ENCODE measurements at places on chromosomes 3 and 15. TPM values are rescaled to one million over a fixed set of nuclear protein-coding genes. Genes with fewer than 3 reads are reported as not detected.

- DNase-seq, result no peak
These were observed 117.9 kb downstream of the SYNPR start for GRCh38 chr3:63395960-63396359.

The C2CD4A gene
- polyA plus RNA-seq, result 0.38 TPM

DNA sequence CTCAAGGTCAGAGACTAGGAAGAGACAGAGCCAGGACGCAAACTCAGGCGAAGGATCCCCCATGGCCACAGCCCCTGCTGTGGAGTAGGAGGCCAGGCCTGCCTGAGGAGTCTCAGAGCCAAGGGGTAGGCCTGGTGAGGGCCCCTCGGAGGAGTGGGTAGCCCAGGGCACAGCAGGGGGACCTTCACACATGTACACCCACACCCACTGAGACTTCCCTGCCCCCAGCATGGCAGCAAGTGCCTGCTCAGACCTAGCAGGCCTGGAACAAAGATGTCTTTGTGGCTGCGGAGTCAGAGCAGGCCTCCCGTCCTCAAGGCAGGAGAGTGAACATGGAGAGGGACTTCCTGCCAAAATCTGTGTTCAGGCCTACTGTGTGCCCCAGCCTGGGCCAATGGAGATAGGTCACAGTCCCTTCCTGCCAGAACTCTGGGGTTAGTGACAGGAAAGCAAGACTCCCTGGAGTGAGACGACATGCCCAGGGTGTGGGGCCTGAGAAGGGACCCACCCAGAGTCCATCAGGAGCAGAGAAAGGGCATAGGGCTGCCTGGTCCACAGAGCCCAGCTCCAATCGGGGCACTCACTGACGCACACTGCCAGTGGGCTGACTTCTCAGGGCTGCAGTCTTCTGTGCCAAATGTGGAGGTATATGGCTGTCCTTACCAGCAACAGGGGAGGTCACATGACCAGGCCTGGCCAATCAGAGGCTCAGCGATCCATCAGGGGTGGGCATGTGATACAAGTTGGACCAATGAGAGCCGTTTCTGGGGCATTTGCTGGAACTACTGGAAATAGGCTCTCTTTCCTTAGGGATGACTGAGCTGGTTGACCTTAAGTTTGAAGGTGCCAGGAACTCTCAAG lies 2.3 kb downstream of the GRIP2 start:
- DNase-seq, result no peak

The MEIS2 gene
- polyA plus RNA-seq, result 123 TPM

GRCh38 chr15:59304034-59304795 lies 68.5 kb downstream of the MYO1E start:
- no peak for DNase-seq

GRCh38 chr3:14899993-14900618 lies 47.3 kb upstream of the NR2C2 start:
- no peak for DNase-seq

- DNase-seq, result no peak
These were observed 15.7 kb downstream of the PRR23E start for GRCh38 chr3:127208483-127209100.

GRCh38 chr15:78716651-78717050 lies 75.6 kb upstream of the CHRNB4 start:
- no peak for DNase-seq

DNA sequence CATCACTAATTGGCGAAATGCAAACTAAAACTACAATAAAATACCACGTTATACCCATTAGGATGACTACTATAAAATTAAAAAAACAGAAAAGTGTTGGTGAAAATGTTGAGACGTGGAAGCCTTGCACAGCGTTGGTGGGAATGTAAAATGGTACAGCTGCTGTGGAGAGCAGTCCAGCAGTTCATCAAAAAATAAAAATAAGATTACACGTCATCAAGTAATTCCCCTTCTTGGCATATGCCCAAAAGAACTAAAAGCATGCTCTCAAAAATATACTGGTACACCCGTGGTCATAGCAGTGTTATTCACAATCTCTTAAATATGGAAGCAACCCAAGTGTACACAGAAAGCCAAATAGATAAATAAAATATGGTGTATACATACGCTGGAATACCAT lies 71.8 kb upstream of the NDN start:
- DNase-seq, result no peak

DNA sequence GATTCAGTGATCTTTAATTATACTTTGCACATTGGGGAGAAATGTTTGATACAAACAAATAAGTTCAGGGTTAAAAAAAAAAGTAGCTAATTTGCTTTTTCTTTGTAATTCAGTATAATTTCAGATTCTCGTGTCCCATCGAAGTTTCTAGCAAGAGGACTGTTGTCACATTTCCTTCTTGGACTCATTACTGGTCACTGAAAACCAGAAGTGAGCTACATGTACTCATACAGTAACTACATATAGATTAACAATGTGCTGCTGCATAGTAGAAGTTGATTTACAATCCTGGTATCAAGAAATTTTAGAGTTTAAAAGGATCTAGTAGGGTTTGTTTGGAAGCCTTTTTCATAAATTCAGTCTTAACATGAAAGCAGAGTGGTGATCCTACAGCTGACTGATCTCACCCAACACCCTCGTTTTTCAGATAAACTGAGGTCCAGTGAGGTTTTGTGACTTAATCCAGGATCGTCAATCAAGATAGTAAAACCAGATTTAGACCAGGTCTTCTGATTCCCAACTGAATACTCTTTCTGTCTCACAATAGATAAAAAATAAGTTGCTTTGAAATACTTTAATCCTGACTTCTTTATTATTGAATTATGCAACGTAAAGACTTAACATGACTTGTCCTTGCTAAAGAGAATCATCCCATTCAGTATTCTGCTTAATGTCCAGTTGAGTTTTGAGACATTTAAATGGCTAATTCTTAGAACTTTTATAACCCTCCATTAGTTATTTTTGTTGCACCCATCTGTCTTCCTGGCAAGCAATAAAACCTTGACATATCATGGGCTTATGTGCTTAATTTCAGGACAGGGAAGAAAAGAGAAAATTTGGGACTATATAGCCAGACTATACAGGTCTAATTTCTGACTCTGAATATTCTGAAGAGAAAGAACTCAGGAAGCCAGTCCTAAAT lies 2.8 kb downstream of the SEC62 start:
- DNase-seq, result no peak

- no peak for DNase-seq
These were observed 38.7 kb upstream of the DNAAF4 start for GRCh38 chr15:55546718-55547117.

DNA sequence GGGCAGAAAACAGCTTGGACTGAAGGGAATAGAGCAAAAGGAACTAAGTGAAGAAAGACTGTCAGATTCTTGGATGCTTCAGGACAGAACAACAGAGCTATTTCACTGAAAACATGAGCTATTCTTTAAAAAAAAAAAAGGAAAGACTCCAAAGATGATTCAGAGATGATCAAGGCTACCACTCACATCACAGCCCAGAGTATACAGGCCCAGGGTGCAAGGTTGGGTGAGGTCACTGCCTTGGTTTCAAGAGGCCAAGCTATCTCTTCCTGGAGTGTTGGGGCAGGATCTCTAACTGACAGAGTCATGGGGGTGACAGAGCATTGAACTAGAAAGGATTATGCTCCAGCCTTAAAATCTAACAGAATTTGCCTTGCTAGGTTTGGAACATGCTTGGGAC lies 118.1 kb downstream of the AGBL1 start:
- no peak for DNase-seq

GRCh38 chr3:13268120-13268519 lies 152.0 kb downstream of the NUP210 start:
- no peak for DNase-seq

The LYZL4 gene
- not detected for polyA plus RNA-seq

- DNase-seq, result no peak
These were observed 1.9 kb downstream of the PIGB start for GRCh38 chr15:55320963-55321362.

GRCh38 chr3:71048948-71049347 lies 534.6 kb downstream of the FOXP1 start:
- no peak for DNase-seq

The MUC20 gene
- 31.5 TPM for polyA plus RNA-seq

The TRIM42 gene
- not detected for polyA plus RNA-seq

The EPHA3 gene
- polyA plus RNA-seq, result 5.6 TPM

DNA sequence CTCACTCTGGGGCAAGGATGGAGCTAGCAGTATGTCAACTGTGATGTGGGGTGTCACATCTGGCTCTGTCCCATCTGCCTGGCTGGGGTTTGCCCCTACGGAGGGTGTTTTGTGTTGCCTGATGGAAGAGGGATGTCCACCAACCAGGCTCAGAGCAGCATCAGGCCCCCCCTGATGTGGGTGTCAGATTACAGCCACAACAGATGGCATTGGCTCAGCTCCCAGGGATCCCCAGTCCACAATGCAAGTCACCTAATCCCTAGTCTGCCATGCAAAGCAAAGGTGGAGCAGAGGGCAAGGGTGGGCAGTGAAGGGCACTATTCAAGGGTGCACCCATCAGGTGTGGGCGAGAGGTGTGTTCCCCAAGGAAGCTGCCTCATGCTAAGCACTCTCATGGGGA lies 48.9 kb upstream of the AMOTL2 start:
- DNase-seq, result no peak

DNA sequence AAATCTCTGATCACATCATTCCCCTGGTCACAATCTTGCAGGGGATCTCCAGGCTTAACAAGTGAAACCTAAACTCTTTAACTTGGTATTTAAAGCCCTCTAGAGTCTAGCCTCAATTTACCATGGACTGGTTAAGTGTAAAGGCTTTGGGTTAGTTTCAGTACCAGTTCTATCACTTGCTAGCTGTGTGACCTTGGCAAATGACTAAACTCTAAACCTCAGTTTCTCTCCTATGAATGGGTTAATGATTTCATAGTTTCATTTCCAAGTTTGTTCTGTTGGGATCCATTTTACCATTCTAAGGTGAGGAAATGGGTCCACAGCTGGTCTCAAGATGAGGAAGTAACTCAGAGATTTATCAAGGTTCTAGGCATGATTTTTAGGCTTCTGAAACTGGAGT lies 38.8 kb upstream of the TIMP4 start:
- DNase-seq, result no peak

- no peak for DNase-seq
These were observed 114.7 kb upstream of the TLE3 start for GRCh38 chr15:70212286-70212962.

The GOLGA6L7 gene
- 0.24 TPM for polyA plus RNA-seq

DNA sequence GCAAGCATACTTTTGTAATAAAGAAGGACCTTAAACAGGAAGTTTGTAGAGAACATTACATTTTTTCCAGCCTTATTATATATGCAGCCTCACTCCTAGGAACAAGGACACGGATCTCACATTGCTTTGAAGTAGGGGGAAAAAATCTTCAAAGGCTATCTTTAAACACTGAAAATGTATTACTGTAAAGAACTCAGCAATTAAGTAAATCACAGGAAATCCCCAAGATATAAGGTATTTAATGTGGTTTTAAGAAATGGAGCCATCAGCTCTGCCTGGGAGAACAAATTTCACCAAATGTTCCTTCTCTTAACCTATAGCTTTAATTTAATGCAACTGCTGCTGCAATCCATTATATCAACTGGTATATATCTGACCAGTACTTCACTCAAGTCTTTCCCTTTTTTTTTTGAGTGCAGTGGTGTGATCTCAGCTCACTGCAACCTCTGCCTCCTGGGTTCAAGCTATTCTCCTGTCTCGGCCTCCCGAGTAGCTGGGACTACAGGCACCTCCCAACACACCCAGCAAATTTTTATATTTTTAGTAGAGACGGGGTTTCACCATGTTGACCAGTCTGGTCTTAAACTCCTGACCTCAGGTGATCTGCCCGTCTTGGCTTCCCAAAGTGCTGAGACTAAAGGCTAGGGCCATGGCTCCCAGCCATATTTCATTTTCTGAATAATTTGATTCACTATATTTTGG lies 2.8 kb downstream of the BTLA start:
- no peak for DNase-seq

The NTRK3 gene
- 9.3 TPM for polyA plus RNA-seq

The XYLB gene
- 9.3 TPM for polyA plus RNA-seq

DNA sequence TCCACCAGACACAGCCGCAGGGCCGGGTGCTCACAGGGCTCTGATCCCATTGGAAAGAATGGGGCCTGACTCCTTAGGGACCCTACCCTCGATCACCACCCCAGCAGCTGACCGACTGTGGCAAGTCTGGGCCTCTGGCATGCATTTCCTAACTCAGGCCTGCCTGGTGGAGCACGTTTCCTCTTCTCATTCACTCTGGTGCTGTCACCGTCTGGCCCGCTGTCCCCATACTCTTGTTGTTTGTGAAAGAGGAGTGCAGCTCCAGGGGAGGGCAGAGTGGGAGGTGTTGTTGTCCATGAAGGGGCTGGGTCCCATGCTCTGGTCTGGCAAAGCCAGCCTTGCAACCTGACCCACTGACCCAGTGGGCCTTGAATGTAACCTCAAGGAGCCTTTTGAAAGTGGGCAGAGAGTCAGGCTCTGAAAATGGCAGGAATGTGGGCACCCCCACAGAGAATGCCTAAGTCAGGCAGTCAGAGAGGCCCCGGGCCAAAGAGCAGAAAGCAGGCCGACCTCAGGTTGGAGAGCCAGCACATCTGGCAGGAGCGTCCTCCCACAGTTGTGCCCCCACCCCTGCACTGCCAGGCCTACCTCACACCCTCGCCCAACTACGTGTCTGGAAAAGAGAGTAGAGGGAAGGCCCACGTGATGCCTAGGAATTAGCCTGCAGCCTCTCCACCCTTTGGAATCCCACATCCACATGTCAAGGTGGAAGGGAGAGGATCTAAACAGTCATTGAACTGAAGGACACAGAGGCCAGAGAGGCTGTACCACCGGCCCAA lies 10.9 kb downstream of the SEMA7A start:
- DNase-seq, result no peak

GRCh38 chr3:134709561-134710312 lies 58.9 kb upstream of the KY start:
- no peak for DNase-seq

The PARP3 gene
- polyA plus RNA-seq, result 19.6 TPM

DNA sequence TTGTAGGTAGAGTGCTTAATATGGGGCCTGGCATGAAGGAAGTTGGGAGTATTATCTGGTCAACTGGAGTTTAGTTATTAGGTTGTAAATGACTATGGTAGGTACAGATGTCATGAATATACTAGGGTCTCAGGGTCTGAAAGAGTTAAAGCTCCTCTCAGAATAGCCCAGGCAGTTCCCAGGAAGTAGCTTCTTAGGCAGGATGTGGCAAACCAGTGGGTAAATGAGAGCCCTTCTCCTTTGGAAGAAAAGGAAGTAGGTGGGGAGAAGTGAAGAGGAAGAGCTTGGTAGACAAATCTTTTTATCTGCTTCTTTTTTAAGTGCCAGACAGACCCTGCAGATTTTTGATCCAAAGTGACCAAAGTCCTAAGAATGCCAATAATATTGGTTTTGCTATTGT lies 24.5 kb downstream of the MAP2K1 start:
- no peak for DNase-seq

The AP3S2 gene
- 51.2 TPM for polyA plus RNA-seq

DNA sequence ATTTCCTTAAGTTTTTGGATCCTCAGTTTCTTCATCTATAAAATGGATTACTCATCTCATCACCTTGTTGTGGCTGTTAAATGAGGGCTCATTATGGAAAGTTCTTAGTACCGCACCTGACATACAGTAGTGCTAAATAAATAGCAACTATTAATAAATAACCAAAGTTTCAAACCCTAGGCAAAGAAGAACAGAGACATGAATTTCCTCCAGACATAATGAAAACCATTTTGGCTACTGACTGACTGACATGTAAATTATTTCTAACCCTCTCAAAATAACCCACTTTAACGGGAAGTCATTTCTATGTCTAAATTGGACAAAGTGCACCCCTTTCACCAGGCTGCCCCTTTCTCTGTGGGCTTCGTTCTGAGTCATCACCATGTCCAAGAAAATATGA lies 17.4 kb upstream of the KLHL6 start:
- DNase-seq, result no peak
